ENCODE measurements at places on chromosomes 2 and 18.

GRCh38 chr2:37670378-37671008, 949 bp downstream of the CDC42EP3 start:
- H3K4me3 ChIP-seq: peak overlapping the region; percentile 96
- H3K27ac ChIP-seq: peak overlapping the region; percentile 96
- no peaks in the 10 kb centered on the region for H3K27me3 ChIP-seq
- peaks cover 59% of the 10 kb centered on the region for H3K4me1 ChIP-seq

- H3K27ac ChIP-seq: no peak overlapping the region
- no peak overlapping the region for H3K4me3 ChIP-seq
- no peaks in the 10 kb centered on the region for H3K4me1 ChIP-seq
- H3K36me3 ChIP-seq: no peaks in the 10 kb centered on the region
- no peak for DNase-seq
These were observed 42.8 kb upstream of the COL3A1 start for GRCh38 chr2:188931361-188931760.

GRCh38 chr18:53644799-53645471, 579.5 kb downstream of the MBD2 start:
- no peak overlapping the region for H3K27ac ChIP-seq
- H3K36me3 ChIP-seq: no peaks in the 10 kb centered on the region
- H3K4me1 ChIP-seq: no peaks in the 10 kb centered on the region
- no peaks in the 10 kb centered on the region for H3K27me3 ChIP-seq
- DNase-seq: no peak
- no peak overlapping the region for H3K4me3 ChIP-seq

- DNase-seq: no peak
- H3K36me3 ChIP-seq: no peaks in the 10 kb centered on the region
- no peaks in the 10 kb centered on the region for H3K27me3 ChIP-seq
- peaks cover 24% of the 10 kb centered on the region for H3K4me1 ChIP-seq
These were observed 107.6 kb downstream of the TRIB2 start for GRCh38 chr2:12824351-12824777.

DNA sequence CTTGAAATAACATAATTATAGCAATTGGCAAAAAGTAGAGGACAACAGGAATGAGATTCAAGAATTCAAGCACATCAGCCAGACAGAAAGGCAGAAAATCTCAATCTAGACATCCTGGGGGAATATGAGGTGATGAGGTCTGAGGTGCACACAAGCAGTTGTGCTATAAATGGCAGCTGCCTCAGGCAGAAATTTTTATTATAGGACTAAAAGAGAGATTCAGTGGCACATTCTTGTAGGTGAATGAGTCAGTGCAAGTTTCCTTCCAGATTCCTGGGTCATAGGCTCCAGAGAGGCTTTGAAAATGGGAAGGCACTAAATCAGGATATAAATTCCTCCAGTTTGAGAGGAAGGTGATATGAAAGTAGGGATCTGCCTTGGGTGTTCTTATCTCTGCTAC, 127.2 kb upstream of the THSD7B start:
- H3K4me3 ChIP-seq: no peak overlapping the region
- H3K36me3 ChIP-seq: no peaks in the 10 kb centered on the region
- no peaks in the 10 kb centered on the region for H3K4me1 ChIP-seq
- no peak for DNase-seq

GRCh38 chr2:241083091-241083415, 19.0 kb downstream of the MTERF4 start:
- no peak for DNase-seq
- peaks cover 5% of the 10 kb centered on the region for H3K4me1 ChIP-seq
- no peak overlapping the region for H3K4me3 ChIP-seq
- H3K27ac ChIP-seq: peak overlapping the region; percentile 56

- no peak for DNase-seq
- H3K4me1 ChIP-seq: peaks cover 30% of the 10 kb centered on the region
- no peaks in the 10 kb centered on the region for H3K27me3 ChIP-seq
- H3K27ac ChIP-seq: no peak overlapping the region
These were observed 12.2 kb upstream of the PUM2 start for GRCh38 chr2:20362701-20363435.

DNA sequence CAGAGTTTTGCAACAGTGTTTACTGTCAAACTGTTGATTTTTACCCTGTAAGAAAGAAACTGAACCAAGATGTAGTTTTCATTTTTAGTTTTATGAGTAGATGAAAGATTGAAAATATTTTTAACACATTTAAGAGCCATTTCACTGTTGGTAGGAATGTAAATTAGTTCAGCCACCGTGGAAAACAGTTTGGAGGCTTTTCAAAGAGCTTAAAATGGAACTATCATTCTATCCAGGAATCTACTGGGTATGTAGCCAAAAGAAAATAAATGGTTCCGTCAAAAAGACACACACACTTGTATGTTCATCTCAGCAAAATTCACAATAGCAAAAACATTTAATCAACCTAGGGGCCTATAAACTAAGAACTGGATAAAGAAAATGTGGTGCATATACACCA, 729.8 kb upstream of the CDH7 start:
- H3K27me3 ChIP-seq: no peaks in the 10 kb centered on the region
- no peaks in the 10 kb centered on the region for H3K36me3 ChIP-seq
- H3K4me1 ChIP-seq: no peaks in the 10 kb centered on the region
- no peak overlapping the region for H3K27ac ChIP-seq
- no peak overlapping the region for H3K4me3 ChIP-seq

DNA sequence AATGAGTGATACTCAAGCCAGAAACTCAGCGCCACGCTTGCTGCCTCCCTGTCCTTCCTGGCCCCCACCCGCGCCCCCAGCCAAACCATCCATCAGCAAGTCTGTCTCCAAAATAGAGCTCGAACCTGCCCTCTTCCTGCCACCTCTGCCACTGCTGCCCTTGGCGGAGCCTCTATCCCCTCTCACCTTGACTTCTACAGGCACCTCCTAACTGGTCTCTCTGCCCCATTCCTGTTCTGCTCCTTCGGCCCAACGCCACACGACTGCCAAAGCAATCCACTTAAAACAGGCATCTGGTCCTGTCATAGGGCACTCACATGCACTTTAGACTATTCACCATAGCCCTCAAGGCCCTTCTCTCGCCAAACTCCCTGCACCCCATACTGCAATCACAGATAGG, 210.3 kb upstream of the SMAD2 start:
- no peak for DNase-seq
- no peak overlapping the region for H3K27ac ChIP-seq
- H3K4me1 ChIP-seq: peaks cover 10% of the 10 kb centered on the region
- no peaks in the 10 kb centered on the region for H3K36me3 ChIP-seq
- H3K27me3 ChIP-seq: peaks cover 44% of the 10 kb centered on the region

- H3K4me1 ChIP-seq: peaks cover 6% of the 10 kb centered on the region
- H3K27me3 ChIP-seq: peaks cover 12% of the 10 kb centered on the region
- H3K27ac ChIP-seq: no peak overlapping the region
- no peak for DNase-seq
These were observed 92.1 kb downstream of the AOX1 start for GRCh38 chr2:200677721-200678532.

GRCh38 chr18:78528411-78529258, 451.0 kb upstream of the SALL3 start:
- DNase-seq: no peak
- no peak overlapping the region for H3K27ac ChIP-seq
- H3K27me3 ChIP-seq: peaks cover 4% of the 10 kb centered on the region
- H3K36me3 ChIP-seq: no peaks in the 10 kb centered on the region
- H3K4me3 ChIP-seq: no peak overlapping the region

GRCh38 chr2:71503837-71504236, 50.5 kb downstream of the DYSF start:
- H3K27ac ChIP-seq: no peak overlapping the region
- DNase-seq: no peak
- H3K4me1 ChIP-seq: no peaks in the 10 kb centered on the region
- H3K36me3 ChIP-seq: no peaks in the 10 kb centered on the region
- H3K4me3 ChIP-seq: no peak overlapping the region

All from activated T-cell treated with anti-CD3 and anti-CD28 coated beads, Interleukin-2, amount 50 U/mL, for 24 hours (primary cell).